Left forelimb (tissue), 1 donor: ENCODE measurements at places on chromosomes 2 and 18.

DNA sequence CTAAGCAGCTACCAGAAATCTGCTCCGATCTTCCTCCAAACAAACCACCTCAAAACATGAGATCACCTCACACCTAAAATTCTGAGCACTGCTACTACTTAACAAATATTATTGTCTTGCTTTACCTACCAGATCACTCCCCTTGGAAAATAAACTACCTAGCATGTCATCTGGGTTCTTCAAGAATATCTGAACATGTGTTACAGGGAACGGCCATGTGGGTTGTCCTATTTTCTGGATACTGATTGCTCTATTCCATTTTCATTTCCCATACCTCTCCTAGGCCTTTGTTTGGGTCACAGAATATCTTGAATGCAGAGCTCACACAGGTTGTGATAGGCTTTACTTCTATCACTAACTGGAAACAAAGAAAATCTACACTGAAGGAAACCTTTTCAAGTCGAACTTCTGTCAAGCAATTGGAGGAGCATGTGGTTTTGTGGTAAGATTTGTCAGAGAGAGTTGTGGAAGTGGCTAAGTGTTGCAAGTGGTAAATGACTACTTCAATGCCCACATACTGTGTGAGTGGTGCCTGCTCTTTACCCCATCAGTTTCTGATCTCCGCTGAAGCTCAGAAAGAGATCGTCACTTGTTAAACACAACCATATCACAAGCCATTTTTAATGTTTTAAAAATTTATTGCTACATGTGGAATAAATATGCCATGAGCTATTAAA is 739.1 kb upstream of the ZEB2 start:
- DNase-seq, result no peak

- no peak for DNase-seq
Measured at GRCh38 chr2:170744248-170745002, 25.8 kb upstream of the ERICH2 start.

- peak; percentile 64 for DNase-seq
Measured at GRCh38 chr2:128346291-128347170, 27.9 kb upstream of the HS6ST1 start.

GRCh38 chr2:238127165-238128060 is 11.1 kb upstream of the KLHL30 start:
- no peak for DNase-seq

DNA sequence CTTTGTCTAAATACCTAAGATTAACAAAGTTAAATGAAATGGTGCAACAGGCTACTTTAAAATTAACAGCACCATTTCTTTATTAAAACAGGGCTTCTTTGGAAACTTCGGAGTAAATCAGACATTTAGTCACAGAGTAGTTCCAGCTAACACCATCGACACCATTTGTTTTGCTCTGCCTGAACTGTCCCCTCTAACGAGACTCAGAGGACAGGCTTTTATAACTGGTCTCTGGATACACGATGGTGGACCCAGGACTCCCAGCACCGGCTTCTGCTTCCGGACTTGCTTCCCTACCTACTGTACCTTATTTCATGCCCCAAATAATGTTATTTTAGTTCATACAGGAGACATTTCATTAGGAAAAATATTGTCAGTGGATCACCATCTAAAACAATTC is 252.1 kb downstream of the XIRP2 start:
- DNase-seq, result no peak

DNA sequence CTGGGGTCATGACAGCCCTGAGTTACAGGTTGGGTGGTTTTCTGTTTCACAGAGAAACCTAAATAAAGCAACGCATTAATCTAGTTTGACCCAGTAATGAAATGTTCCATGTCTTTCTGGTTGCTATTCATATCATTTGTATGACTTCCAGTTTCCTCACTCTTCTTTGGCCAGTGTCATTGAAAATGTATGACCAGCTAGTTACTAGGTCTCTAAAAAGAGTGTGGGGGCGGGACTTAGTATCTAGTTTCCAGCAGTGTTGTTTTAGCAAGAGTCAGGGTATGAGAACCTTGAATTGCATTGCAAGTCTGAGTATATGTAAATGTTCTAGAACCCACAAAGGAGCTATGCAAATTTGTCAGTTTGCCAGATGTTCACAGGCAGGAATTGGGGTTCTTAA is 47.7 kb downstream of the SLC9A2 start:
- no peak for DNase-seq

- no peak for DNase-seq
Measured at GRCh38 chr2:19542796-19543662, 184.6 kb upstream of the OSR1 start.

DNA sequence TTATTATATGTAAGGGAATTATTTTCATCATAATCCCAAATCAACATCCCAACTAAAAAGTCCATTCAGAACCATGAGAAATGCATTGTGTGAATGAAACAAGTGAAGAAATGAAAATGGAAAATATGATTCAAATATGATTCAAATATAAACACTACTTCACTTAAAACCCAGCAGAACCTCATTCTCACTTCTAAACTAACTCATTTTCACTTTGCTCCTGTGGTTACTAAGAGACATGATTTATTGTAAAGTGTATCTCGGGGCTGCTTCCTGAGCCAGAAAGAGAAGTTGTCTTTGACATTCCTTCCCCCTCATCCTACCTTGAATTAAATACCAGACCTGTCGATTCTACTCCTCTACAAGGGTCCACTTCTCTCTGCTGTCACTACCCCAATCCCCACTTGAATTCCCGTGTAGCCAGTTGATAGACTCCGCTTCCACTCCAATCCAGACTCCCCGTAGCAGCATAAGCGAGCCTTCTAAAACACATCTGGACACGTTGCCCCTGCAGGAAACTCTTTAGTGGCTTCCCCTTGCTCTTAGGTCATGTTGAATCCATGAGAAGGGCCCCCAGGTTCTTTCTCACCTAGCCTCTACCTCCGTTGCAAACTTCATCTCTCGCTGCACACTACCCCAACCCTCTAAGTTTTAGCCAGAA is 697.0 kb upstream of the ID2 start:
- DNase-seq, result no peak

DNA sequence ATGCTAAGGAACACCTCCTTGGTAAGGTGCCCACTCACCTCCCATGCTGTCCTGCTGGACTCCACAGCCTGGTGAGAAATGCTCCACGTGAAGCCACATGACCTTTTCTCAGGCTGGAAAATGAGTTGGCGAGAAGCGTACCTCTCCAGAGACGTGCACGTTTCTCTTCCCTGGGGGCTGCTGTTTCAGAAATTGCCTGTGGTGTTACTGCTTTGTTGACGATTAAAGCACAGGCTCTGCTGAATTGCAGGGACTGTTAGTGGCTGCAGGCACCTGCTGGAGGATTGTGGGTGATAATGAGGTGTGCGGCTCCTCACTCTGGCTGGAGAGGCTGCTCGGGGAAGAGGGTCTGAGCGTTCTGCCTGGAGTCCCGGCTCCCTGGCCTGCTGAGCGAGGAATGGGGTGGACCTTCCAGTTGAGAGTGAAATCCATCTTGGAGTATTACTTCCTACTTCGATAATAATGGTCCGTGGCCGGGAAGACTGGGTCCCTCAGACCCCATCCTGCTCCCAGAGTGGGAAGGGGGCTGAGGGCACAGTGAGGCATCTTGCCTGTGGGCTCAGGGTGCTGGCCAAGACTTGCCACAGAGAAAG is 199.3 kb upstream of the HDAC4 start:
- DNase-seq, result no peak

DNA sequence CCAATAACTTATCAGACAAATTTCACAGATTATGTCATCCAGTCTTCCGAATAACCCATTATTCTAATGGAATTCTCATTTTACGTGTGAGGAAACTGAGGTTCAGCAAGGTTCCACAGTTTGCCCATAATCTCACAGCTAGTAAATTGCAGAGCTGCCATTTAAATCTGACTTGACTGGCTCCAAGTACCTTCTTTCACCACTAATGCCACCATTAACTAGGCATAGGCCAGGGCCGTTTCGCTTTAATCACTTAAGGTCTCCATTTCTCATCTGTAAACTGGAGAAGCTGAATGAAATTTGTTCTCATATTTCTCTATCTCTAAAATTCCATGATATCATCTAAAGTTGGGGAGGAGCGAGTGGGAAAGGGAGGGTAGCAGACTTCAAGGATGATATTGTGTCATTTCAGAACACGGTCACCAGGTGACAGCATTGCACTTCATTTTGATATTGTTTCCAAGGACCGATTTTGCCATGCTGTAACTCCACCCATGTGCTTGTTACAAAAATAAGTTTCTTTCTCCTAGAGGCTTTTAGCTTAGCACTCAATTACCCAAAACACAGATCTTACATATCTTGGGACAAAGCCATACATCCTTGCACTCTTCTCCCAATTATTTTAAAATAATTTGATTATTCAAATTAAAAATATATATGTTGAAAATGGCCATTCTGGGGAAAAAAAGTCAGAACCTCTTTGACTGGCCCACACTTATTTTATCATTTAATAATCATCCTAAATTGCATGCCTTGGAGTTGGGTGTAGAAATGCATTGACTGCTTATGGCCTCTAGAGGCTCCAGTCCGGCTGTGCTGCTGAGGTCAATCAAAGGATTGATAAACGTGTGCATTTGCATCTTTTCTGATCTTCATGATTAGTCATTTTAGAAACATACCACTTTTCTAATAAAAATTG is 123.8 kb downstream of the AKAIN1 start:
- DNase-seq, result no peak

- DNase-seq, result no peak
Measured at GRCh38 chr2:148122788-148123187, 101.9 kb downstream of the MBD5 start.

- no peak for DNase-seq
Measured at GRCh38 chr2:30759481-30759880, 47.8 kb downstream of the CAPN13 start.

GRCh38 chr18:52152036-52152435 is 188.0 kb upstream of the DCC start:
- DNase-seq, result no peak

GRCh38 chr2:33069894-33070651 is 123.3 kb downstream of the LTBP1 start:
- DNase-seq, result no peak

- DNase-seq, result no peak
Measured at GRCh38 chr2:186036862-186037449, 298.4 kb downstream of the FSIP2 start.

GRCh38 chr2:135615404-135615803 is 84.1 kb downstream of the R3HDM1 start:
- DNase-seq, result no peak

GRCh38 chr2:66583881-66584280 is 149.0 kb downstream of the MEIS1 start:
- DNase-seq, result no peak

DNA sequence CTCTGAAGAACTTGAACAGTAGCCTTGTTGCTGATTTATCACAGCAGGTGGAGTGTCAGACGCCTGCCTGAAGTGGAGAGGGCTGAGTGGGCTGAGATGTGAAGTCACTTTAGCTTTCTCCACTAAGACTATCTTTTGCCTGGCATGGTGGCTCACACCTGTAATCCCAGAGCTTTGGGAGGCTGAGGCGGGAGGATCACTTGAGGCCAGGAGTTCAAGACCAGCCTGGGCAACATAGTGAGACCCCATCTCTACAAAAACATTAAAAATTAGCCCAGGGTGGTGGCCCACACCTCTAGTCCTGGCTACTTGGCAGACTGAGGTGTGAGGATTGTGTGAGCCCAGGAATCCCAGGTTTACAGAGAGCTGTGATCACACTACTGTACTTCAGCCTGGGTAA is 60.6 kb upstream of the TTC39C start:
- DNase-seq, result no peak

DNA sequence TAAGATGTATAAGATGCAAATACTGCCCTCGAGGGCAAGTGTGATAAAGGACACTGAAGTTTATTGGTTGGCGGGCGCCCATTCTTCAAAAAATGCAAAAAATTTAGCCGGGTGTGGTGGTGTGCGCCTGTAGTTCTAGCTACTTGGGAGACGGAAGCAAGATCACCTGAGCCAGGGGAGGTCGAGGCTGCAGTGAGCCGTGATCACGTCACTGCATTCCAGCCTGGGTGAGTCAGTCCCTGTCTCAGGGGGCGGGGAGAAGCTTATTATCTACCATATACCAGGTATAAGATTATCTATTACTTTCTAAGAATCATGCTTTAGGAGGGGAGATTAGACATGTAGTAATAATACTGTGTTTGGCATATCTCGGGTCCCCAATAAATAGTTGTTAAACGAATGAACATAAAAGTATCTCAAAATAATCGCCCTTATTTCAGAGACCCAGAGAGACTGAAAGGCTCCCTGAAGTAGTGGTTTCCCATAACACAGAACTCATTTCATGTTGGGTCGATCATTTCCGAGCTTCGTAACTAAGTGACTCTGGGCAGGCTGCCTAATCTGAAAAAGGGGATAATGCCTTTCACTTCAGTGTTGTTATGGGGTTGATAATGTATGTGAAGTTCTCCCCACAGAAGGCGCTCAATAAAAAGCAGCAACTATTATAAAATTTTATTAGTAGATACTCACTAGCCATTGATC is 1.2 kb upstream of the SELENOI start:
- DNase-seq, result no peak

- DNase-seq, result no peak
Measured at GRCh38 chr2:13197248-13197647, 480.5 kb downstream of the TRIB2 start.

GRCh38 chr2:178197791-178198190 is 3.5 kb downstream of the OSBPL6 start:
- no peak for DNase-seq

DNA sequence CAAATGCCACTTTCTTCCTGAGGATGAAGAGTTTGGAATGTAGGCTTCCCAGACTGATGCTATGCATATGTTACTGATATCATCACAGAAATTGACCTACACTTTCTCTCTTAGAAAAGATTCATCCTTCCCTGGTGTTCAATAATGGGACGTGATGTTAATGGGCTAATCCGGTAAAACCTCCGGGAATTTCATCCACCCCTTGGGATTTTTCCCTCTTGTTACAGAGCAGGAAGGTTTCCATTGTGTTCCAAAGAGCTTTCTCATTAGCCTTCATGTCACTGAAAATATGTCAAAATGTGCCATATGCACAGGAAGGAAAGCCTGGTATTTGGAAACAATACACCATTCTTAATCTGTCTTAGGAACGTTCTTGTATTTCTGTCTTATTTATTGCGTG is 20.7 kb downstream of the ALPK2 start:
- DNase-seq, result no peak

- no peak for DNase-seq
Measured at GRCh38 chr2:72183016-72183415, 35.4 kb upstream of the CYP26B1 start.

- no peak for DNase-seq
Measured at GRCh38 chr2:231351648-231352047, 43.9 kb upstream of the B3GNT7 start.

- DNase-seq, result no peak
Measured at GRCh38 chr18:11323359-11323819, 174.0 kb upstream of the PIEZO2 start.

DNA sequence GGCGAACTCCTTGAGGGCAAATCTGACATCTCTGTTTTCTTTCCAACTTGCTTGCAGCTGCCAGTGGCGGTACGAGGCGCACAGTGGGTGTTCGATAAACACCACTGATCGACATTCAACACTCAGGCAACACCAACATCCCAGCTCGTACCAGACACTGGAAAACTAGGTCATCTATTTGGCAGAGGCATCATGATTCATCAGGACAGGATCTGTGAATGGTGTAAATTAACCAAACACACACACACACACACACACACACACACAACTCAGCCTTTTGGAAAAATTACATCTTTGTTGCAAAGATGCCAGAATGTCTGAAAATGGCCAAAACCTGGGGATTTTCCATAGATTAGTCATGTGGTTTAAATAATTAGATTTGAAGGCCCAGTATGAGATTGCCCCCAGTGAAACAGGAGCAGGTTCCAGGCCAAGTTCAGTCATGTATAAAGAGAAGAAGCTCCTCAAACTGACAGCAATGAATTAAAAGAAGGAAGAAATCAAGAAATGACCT is 150.5 kb upstream of the NCKAP5 start:
- DNase-seq, result no peak

GRCh38 chr2:26946841-26947784 is 23.3 kb upstream of the MAPRE3 start:
- no peak for DNase-seq
